ENCODE measurements at places on chromosomes 7 and 10.

DNA sequence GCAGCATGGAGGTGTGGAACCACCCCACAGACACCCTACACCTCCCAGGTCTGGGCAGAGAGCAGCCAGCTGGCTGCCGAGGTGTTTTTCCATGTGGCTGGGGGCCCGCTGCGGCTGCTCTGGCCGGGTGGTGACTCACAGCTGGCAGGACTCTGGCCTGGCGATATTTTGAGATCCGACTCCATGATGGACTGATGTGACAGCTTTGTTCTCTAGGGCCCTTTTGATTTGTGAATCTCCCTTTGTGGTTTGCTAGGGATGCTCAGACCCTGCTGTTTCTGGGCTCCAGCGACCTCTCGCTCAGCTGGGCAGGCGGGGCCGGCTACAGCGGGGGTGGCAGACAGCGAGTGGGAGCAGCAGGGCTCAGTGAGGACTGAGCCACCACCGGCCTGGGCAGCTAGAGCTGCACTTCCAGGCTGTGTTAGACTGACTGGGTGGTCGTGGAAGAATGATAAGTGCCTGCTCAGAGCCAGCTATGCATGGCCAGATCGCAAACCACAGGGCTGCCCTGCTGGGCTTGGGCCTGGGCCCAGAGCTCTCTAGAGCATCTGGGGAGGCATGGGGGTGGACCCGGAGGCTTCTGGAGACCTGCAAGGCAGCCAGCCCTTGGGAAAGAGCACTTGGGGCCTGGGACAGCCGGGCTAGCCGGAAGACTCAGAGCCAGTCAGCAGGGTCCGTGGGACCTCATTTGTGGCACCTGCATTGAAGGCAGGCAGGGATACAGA lies 46.2 kb upstream of the GDF10 start:
- DNase-seq: no peak

DNA sequence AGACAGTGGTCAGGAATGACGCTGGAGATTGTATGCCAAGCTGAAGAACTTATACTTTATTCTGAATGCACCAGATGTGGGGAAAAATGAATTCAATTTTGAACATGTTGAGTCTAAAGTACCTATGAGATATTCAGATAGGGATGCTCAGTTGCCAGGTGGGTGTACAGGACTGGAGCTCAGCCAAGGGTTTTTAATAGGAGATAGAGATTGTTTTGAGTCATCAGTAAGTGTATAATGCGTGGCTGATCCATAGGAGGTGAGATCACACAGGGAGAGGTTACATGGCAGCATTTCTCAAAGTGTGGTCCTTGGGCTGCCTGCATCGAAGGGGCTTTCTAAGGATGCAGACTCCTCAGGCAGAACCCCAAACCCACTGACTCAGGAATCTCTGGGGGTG lies 6.8 kb upstream of the HIPK2 start:
- no peak for DNase-seq

DNA sequence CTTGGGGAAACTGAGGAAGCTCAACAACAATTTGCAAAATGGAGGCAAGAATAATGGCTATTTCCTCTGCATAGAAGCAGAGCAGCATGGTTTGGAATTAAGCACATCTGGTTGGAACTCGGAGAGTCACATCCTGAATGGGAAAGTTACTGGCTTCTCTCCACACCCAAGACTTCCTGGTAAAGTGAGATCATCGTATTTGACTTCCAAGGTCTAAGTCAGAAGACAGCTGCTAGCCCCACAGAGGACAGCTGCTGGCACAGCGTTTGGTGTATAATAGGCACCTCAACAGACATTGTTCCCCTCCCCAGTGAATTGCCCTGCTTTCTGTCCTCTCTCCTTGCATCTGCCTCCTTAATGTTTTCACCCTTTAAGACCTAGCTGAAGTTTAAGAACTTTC lies 37.0 kb upstream of the NRF1 start:
- DNase-seq: no peak

DNA sequence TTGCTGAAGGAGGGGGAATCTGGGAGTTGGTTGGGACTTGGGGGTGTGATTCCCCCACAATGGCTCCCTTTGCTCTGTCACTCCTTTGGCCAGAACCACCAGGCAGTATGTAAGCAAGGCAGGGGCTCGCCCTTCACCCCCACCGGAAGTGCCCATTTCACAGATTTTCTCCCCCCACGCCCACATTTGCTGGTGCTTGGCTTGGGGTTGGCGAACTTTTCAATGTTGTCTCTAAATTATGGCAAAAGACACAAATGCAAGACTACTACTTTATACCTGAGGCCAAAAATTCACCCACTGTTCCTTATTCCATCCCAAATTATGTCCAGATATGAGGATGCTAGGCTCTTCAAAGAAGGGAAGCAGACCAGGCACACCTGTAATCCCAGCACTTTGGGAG lies 24.5 kb downstream of the RBAK start:
- DNase-seq: no peak

GRCh38 chr7:123763191-123763661 lies 14.4 kb upstream of the WASL start:
- no peak for DNase-seq

DNA sequence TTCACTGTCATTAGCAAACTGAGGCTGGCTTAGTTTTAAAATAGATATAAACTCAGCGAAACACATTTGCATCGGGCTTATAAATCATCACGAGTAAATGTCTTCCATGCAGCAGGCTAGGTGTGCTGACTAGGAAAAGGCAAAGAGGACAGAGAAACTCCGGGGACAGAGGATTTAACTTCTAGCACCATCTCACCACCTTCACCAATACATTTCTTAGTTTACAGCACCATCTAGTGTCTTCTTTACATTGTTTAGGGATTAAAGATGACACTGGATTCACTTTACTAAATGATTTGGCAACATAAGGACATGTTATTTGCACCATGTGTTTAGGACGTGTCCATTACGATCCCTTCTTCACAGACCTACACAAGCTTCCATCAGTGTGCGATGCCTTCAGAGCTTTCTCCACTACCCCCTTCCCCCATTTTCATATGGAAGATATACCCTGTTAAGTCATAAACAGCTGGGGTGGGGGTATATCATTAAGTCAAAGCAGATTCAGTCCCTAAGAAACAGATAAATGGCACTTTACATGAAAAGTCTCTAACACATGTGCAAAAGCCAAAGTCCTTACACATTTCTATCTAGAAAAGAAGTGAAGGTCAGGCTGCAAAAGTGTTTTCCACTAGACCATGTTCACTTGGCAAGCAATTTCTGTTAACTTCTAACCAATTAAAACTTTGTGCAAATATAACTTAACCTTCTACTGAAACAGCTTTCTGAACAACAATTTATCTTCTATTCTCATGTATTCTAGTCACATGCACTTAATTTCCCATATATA lies 103.3 kb downstream of the GRB10 start:
- no peak for DNase-seq

DNA sequence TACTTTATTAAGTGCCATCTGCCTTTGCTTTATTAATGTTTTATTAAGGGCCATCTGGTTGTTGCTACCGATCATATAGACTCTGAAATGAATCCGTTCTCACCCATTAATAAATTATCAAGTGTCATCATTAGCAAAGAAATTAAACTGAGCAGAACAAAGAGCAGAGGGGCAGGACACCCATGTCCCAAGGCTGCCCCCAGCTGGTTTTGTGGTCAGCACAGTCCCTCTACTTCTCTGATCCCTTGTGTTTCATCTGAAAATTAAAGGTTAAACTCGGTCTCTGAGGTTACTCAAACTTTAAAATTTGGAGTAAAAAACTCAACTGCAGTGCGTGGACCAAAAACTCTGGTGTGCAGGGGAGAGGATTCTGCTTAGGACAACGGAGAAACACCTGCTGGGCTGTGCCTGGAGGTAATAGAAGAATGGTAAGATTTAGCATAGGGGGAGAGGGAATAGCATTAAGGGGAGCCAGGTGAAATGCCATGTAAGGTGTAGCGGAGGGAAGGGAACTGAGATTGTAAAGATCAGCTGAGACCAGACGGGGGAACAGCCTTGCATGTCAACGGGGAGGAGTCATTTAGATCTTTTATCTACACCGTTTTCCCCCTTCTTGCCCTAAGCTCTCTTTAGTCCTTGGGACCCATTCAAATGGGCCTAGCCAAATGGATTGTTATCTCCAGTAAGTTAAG lies 10.8 kb upstream of the GSDME start:
- DNase-seq: no peak

- no peak for DNase-seq
Observed at GRCh38 chr10:32266566-32266965, 80.4 kb downstream of the EPC1 start.

- no peak for DNase-seq
Observed at GRCh38 chr10:366186-366585, 230.9 kb downstream of the ZMYND11 start.

- DNase-seq: no peak
Observed at GRCh38 chr7:22114440-22114981, 168.8 kb upstream of the CDCA7L start.

- no peak for DNase-seq
Observed at GRCh38 chr10:5492929-5493576, 6.3 kb downstream of the CALML5 start.

DNA sequence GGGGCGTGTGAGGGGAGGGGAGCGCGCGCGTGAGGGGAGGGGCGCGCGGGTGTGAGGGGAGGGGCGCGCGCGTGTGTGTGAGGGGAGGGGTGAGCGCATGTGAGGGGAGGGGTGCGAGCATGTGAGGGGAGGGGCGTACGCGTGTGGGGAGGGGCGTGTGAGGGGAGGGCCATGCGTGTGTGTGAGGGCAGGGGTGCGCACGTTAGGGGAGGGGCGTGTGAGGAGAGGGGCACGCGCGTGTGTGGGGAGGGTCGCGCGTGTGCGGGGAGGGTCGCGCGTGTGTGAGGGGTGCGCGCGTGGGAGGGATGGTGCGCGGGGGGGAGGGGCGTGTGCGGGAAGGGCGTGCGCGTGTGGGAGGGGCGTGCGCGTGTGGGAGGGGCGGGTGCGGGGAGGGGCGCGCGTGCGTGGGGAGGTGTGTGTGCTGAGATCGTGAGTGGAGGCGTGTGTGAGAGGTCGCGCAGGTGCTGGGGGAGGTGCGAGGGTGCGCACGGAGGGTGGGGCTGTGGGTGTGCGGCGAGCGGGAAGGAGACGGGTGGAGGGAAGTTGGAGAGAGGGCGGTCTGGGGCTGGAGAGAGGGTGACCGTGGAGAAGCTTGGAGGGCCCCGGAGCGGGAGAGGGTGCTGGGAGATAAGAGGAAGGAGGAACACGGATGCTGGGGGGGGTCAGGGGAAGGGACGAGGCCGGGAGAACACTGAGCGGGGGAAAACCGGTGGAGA lies 19.7 kb downstream of the MXI1 start:
- peak; percentile 78 for DNase-seq

DNA sequence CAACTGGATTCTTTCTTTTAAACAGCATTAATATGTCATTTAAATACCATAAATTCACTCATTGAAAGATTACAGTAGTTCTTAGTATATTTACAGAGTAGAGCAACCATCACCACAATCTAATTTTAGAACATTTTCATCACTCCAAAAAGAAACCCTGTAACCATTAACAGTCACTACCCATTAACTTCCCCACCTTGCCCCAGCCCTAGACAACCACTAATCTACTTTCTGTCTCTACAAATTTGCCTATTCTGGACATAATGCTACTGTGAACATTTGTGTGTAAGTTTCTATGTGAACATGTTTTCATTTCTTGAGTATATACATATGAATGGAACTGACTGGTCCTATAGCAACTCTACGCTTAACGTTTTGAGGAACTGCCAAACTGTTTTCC lies 42.4 kb downstream of the P4HA1 start:
- no peak for DNase-seq

DNA sequence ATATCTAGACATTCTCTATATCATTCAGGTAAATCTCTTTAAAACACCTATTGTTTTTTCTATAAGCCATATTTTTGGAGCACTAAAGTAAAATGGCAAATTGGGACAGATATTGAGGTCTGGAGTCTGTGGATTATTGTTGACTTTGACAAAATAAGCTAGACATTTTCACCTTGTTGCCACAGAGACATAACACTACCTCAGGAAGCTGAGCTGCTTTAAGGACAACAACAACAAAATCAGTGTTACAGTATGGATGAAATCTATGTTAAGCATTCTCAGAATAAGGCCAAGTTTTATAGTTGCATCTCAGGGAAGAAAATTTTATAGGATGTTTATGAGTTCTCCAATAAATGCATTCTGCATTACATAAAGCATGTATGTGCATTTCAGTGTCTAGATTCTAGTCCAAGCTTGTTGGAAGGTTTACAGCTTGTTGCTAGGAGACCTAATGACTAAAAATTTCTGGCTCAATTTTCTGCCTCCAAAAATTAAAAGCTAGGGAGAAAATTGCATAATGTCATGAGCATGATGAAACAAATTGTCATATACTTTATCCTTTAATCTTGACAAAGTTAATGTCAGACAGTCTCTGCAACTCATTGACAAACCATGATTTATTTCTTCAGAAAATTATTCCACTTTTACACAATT lies 18.3 kb downstream of the LIPM start:
- no peak for DNase-seq

DNA sequence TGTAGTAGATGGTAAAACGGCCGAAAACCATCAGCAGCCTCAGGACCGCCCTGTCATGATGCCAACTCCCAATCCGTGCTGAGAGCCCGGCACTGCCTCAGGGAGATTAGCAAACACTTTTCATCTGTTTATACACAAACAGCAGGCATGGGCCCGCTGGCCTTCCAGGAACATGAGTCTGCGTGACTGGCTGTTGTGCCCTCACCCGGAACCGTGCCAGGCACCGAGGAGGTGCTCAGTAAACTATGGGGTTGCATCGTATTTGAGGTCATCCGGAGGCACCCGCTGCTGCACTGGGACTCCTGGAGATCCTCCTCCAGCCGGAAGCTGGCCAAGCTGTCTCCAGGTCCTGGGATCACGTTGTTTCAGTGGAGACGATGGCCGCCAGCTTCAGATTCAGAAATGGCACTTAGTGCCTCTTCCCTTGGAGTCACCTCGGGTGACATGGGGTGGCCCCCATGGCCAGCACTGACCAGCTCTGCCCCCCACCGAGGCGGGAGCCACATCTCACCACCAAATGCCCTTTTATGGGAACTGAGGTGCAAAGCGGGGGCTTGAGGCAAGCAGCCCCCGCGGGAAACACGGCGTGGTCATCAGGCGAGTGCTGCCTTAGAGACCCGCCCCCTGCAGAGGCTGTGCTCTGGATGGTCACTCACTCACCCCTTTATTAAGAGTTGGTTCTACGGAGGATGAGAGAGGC lies 585.9 kb downstream of the PTPRN2 start:
- DNase-seq: no peak

DNA sequence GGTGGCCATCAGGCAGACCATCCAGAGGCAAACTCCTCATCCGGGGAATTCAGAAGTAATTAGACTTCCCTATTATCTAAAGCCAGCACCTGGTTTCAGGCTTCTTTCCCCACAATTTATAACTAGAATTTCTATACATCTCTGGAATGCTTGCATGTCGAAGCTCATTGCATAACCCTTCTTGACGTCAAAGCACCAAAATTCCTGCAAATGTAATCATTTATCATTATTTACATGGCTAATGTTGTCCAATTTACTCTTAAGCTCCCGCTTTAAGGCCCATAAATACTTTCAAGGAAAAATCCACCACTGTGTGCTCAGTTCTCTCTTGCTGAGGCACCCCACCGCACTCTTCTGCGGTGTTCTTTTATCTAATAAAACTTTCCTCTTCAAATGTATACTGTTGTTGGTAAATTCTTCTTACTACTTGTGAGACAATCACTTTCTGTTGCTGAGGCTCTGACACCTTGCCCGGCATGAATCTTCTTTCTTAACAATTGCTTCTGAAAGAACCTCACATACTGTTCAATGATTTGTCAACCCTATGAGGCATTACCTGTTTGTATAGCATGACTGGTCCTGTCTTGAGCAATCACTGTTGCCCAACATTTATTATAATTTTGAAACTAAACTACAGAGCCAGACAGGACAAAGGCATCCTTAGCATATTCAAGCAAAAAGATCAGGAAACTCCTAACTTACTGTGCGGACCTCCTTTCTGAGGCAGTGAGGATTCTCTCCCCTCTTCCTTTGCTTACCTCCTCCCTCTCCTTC lies 17.4 kb upstream of the GPR141 start:
- DNase-seq: no peak

- no peak for DNase-seq
Observed at GRCh38 chr10:126592901-126593300, 77.6 kb downstream of the C10orf90 start.
